ENCODE measurements at places on chromosomes 13 and 19.

GRCh38 chr13:76048675-76049375 is 412.7 kb downstream of the LMO7 start:
- DNase-seq, result no peak

DNA sequence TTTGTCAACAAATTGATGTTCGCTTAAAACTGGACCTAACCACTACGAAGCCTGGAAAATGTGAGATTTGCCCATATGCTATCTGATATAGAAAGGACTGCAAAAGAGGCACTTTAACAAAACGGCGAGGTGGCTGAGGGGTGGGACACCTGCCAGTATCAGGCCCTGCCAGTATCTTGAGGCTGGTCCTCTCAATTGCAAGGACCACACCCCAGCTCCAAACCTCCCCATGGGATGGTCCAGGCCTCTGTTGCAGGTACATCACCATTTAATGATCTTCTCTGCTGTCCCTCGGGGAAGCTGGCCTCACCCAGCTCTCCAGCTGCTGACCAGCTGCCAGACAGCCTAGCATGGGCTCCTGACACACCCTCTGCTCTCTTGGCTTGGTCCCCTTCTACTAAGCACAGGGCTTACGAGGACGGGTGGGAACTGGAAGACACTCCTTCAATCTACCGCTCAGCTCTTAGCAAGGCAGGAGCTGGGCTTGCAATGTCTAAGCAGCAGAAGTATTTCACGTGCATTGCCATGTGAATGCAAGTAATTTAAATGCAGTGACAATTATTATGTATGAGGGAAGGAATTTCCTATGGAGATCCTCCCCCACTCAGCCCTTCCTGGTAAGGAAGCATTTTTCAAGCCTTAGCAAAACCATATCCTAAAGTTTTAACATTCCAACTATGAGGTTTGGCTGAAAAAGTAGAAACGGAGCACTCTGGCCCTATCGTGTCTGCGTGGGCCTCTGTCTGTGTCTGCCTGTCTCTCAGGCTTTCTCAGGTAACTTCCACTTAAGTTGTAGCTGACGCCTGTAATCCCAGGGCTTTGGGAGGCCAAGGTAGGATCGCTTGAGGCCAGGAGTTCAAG is 63.9 kb downstream of the LATS2 start:
- no peak for DNase-seq

DNA sequence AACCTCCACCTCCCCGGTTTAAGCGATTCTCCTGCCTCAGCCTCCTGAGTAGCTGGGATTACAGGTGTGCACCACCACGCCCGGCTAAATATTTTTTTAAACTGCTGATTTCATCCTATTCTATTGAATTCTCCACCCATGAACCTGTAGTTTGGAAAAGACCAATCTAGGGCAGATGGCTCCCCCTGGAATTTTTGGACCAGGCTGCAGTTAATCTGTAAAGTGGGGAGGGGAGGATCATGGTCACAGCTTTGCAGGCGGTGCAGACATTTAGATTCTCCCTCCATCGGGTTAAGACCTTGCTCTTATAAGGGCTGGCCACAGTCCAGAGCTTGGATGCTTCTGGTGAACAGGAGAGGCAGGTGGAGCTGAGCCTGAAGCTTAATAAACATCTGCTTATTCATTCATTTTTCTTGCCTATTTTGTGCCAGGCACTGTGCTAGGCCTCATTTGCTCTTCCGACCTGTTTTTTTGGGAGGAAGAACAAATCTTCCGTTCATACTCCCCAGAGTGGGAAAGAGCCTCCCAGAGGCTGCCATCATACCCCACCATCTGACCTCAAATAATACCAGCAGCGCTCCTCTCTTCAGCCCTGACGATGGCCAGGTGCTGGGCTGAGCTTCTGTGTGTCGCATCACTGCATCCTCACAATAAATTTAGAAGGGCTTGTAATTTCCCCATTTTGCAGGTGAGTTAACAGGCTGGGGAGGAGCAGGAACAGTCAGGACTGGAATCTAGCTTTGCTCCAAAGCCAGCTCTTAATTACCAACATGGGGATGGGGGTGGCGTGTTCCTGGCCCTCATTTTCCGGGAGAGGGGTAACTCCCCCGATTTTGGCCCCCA is 902 bp upstream of the CCDC106 start:
- DNase-seq, result no peak

DNA sequence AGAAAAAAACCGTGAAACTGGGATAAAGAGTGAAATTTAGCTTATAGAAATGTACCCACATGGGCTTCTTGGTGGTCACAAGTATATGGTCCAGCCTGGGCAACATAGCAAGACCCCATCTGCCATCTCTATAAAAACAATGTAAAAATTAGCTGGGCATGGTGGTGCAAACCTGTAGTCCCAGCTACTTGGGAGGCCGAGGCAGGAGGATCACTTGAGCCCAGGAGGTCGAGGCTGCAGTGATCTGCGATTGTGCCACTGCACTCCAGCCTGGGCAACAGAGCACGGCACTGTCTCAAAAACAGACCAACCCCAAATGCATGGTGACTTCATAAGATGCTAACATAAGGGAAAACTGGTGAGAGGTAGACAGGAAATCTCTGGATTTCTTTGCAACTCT is 54.4 kb downstream of the GNG7 start:
- no peak for DNase-seq

GRCh38 chr13:51950722-51951121 is 60.5 kb downstream of the ATP7B start:
- DNase-seq, result no peak

- no peak for DNase-seq
These were observed 43.5 kb upstream of the NPAS1 start for GRCh38 chr19:46975925-46976782.

- DNase-seq, result no peak
These were observed 13.2 kb upstream of the LATS2 start for GRCh38 chr13:21074546-21074945.

GRCh38 chr19:53944416-53944815 is 18.3 kb upstream of the CACNG8 start:
- no peak for DNase-seq

- no peak for DNase-seq
These were observed 512.1 kb downstream of the IRS2 start for GRCh38 chr13:109274188-109274821.

DNA sequence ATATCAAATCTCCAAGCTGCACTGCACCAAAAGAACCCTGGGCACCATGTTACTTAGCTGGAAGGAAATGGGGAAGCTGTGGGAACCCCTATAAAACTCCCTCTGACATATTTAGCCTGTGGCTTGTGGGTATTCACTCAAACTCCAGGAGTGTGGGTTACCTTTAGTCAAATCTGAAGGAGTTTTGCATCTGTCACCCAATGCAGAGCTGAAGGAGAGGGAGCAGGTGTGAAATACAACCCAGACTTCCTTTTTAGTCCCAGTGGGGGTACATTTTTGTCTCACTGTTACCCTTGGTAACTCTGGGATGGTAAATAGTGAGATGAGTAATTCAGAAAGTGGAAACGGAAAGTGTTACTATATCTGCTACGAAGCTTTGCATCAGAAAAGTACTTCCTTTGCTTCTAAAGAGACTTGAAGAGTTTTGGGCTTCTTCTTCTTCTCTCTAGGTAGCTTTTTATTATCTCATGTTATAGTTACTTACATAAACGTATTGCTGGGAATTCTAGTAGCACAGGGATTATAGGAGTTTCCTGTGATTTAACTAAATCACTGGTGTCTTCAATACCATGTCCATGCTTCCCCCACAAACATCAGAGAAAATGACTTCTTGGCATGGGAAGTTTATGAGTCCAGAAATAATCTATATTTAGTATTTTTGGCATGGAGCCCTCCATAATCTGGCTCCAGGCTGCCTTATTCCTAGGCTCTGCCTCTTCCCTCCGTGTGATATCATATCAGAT is 105.9 kb downstream of the AKAP11 start:
- DNase-seq, result no peak

DNA sequence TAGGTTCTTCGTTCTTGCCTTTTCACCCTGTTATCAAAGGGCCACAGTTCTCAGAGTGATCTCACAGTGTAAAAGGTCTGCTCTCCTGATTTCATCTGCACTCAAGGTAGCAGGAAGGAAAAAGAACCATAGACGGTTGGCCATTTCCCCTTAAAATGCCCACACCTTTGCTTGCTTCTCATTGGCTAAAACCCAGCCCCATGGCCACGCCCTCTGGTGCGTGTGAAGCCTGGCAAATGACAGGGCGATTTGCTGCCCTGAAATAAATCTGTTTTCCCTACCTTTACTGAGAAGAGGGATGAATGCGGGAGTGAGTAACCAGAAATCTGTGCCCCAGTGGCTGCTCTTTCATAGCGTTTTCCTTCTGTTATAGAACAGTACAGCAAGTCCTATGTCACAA is 269.3 kb downstream of the POU4F1 start:
- no peak for DNase-seq

DNA sequence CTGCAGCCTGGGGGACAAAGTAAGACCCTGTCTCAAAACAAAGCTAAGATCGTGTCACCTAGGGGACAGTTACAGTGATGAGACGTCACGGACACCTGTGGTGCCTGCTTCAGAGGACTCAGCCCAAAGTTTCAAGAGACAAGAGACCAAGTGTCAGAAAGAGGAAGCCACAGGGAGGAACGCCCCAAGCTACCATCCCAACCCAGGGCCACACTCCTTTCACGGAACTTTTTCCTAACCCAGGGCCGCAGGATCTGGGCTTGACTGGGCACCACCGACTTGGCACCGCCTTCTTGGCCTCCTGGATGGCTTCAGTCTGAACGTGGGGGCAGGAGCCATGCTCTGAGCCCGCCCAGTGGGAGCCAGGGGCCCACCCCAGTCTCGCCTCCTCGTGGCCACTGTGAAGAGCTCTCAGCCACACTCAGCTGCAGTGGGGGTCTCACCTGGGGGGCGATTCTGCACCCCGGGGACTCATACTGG is 8.5 kb downstream of the MOB3A start:
- no peak for DNase-seq

DNA sequence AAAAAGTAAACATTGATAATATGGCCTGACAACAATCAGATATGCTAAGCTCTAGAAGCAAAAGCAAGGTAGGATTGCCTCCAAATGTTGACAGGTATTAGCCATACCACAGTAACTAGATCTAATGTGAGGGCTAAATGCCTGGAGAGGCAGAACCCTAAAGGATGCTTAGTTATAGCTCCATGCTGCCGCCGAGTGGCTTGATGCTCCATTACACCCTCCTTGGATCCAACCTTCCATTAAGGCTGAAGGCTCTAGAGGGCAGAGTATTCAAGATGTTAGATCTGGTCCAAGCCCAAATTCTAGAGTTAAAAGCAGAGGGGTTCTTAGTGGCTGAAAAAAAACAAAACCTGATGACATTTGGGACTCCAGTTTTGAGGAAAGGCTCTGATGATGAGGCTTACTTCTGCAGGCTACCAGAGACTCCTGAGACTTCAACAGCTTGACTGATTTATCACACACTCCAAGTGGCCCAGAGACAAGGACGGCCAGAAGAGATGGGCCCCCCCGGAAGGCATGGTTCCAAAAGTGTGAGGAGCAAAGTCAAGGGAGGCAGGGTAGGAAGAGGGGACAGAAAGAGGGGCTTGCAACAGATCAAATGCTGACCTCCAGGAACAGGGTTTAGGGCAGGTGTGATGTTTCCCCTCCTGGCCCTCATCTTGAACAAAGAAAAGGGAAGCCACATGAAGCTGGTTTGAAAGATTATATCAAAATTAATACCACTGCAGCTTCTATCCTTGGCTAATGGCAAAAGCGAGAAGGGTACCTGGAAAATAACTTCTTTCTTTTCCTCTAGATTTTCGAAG is 21.9 kb upstream of the CPB2 start:
- peak; percentile 33 for DNase-seq

GRCh38 chr19:3981736-3982681 is 3.3 kb downstream of the EEF2 start:
- no peak for DNase-seq

DNA sequence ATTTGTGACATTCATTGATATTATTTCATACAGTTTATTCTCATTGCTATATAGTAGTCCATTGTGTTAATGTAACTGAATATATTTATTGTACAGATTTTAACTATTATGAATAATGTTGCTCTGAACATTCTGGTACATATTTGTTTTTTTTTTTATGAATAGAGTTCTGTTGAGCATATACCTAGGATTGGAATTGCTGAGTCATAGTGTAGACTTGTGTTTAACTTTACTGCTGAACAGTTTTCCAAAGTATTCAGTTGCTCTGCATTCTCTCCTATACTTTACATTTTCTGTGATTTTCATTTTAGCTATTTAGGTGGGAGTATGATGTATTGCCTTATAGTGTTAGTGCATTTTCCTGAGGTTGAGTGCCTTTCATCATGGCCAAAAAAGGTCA is 97.5 kb downstream of the MAB21L1 start:
- no peak for DNase-seq

- no peak for DNase-seq
These were observed 25.2 kb downstream of the ARL11 start for GRCh38 chr13:49653478-49653877.

DNA sequence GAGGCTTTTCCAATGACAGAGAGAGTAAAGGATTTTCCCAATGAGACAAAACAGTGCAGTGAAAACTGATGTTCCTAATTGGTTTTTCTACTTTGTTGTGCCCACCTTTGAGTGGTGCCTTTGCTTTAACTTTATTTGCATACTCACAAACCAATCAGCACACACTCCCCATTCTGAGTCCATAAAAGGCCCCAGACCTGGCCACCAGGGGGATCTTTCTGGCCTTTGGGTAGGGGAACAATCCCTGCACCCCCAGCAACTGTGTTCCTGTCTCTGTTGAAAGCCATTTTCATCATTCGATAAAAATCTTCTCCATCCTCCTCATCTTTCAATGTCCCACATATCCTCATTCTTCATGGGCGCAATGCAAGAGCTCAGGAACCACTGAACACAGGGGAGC is 252.8 kb downstream of the B3GLCT start:
- DNase-seq, result no peak

DNA sequence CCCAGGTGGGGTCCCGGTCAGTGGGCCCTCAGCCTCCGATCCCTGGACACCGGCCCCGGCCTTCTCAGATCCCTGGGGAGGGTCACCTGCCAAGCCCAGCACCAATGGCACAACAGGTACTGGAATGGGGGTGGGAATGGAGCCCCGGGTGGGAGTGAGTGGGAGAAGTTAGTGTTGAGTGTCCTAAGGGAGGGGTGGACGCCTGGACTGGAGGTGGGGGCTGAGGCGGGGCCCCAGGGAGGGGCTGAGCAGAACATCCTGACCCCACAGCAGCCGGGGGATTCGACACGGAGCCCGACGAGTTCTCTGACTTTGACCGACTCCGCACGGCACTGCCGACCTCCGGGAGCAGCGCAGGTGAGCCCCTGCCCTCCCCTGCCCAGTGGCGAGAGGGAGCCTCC is 17.7 kb downstream of the EPN1 start:
- no peak for DNase-seq

DNA sequence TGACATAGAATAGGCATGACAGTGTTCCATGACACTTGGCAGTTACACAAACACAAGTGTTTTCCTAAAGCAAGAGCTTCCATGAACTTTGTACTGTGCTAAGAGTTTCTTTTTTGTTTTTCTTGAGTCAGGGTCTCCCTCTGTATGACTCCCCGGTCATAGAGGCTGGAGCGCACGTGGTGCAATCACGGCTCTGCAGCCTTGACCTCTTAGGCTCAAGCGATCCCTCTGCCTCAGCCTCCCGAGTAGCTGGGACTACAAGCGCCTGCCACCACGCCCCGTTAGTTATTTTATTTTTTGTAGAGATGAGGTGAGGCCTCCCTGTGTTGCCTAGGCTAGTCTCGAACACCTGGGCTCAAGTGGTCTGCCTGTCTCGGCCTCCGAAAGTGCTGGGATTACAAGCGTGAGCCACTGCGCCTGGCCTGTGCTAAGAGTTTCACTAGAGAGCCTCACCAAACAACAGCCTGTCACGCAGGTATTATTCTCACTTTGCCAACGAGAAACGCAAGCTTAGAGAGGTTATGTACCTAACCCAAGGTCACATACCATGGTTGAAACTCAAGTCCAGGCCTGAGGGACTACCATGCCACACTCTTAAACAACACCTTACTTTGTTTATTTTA is 355.9 kb downstream of the KLF12 start:
- DNase-seq, result no peak

Data from stimulated activated CD8-positive, alpha-beta memory T cell treated with anti-CD3 and anti-CD28 coated beads, Interleukin-7, amount 100 ng/mL, for 4 hours (primary cell).